ENCODE measurements at places on chromosomes 5 and 9.

GRCh38 chr5:88883836-88884607 lies 1.0 kb upstream of the MEF2C start:
- peak; percentile 33 for DNase-seq

- DNase-seq = no peak
These were observed 49.2 kb downstream of the EBF1 start for GRCh38 chr5:159050316-159051143.

GRCh38 chr9:134880484-134881312 lies at the start of gene FCN2:
FCN2 (plus strand) TSS chr9:134880810; CDS start chr9:134880822, 12 bp downstream.
- DNase-seq = no peak

GRCh38 chr9:14314929-14315874 lies 1.3 kb upstream of the NFIB start:
- peak; percentile 93 for DNase-seq

- DNase-seq = no peak
These were observed 34.3 kb downstream of the SLC44A1 start for GRCh38 chr9:105278751-105279150.

DNA sequence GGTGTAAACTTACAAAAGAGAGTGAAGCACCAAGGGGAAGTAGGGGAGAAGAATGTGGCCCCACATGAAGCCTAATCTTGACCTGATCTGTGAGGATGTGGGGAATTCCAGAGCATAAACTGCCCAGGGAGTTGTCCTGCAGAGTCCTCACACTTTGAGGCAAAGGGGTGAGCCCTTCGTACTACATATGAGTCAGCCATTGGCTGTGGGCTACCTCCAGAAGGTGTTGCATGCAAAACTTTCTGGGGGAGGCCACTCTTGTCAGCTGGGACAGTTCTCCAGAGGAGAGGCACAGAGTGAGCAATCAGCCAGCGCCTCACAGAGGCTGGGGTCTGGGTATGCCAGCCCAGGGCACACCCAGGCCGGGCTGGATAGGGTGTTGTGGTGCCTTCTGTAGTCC lies 98.1 kb upstream of the NMUR2 start:
- DNase-seq = no peak

DNA sequence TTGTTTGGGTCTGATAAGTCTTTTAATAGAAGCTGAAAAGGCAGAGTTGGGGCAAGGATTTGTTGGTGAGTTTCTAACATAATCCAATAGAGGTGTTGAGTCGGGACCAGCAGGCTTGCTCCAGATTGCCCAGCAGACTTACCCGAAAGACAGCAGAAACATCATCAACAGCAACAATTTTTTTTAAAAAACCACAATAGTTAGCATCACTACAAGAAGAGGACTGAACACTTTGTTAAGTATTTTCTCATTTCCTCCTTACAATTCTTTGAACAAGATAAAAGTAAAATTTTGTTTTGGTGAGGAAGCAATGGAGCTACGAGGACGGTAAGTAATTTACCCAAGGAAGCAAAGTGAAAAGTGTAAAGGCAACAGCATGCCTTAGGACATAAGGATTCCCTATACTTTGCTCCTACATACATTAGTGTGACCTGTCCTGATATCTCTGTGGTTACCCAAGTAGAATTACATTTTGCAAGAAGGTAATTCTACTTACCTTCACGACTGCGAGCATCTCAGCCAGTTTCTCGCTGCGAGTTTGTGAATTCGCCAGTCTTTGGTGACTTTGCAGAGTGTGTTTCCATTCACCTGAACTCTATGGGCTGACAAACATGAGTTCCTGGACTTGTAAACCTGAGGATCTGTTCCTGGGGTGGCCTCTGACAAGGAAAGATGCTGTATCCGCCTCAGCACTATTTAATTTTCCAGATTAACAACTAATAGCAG lies 13.2 kb downstream of the ITK start:
- DNase-seq = no peak

DNA sequence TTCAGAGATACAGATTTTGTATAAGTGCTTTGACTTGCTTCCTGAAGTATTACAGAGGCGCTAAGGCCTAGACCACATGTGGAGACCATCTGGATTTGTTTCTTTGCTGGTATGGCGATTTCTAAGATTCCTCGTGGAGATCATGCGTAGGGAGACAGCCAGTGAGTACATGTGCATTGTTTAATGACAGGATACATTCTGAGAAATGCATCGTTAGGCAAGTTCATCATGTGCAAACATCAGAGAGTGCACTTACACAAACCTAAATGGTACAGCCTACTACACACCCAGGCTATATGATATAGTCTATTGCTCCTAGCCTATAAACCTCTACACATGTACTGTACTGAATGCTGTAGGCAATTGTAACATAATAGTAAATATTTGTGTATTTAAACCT lies 16.5 kb upstream of the CEP120 start:
- no peak for DNase-seq

- DNase-seq = no peak
These were observed 165.1 kb downstream of the PLK2 start for GRCh38 chr5:58294598-58295305.

DNA sequence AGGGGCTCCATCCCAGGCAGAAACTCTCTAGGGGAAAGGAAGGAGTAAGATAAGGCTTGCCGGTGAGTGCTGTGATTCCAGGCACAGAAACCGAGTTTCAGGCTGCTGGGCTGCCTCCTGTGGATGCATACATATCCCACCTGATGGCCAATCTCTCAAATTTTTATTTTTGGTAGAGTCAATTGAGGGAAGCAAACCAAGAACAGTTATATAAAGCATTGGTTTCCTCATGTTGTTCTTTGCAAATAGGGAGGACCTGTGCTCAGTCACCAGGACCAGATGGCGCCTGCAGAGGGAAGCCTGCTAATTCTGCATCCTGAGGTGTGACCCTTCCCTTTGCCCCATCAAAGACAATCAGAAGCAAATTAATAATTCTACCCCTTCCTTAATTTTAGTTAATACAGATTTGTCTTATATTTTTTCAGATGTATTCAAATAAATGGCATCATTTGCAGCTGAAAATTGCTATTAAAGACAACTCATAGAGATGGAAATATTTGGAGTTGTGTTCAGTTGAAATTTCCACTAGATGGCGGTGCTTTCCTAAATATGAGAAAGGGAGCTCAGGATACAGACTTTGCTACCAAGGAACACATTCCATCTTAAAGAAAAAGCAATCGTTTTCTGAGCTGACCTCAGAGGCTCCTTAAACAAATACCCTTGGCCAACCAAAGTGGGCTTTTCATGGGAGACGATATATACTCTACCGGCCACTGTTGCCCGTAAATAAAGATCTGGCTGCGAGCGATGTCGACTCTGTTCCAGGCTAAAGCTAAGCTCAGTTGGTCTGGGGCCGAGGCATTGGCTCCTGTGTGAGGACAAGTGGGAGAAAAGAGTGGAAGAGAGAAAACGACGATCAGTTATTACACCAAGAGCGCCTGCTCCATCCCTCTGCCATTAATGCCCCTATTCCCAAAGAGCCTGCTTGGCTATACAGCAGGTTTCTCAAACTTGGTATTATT lies 225.7 kb upstream of the KLF9 start:
- DNase-seq = peak; percentile 32

DNA sequence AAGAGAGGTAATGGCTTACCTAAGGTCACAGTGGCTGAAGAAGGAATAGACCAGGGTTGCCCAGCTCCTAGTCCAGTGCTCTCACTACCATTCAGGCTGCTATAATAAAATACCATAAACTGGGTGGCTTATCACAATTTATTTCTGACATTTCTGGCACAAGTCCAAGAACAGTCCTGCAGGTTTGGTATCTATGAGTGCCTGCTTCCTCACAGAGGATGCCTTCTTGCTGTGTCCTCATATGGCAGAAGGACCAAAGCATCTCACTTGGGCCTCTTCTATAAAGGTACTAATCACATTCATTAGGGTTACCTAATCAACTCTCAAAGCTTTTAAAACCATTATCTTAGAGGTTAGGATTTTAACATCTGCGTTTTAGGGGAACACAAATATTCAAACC lies 17.2 kb downstream of the STARD4 start:
- DNase-seq = no peak

GRCh38 chr5:22938362-22938761 lies 85.2 kb upstream of the CDH12 start:
- no peak for DNase-seq

GRCh38 chr9:95766906-95767305 lies 108.6 kb upstream of the ERCC6L2 start:
- DNase-seq = no peak

- no peak for DNase-seq
These were observed 160.0 kb downstream of the CCDC192 start for GRCh38 chr5:127863161-127863560.

- DNase-seq = no peak
These were observed 6.7 kb upstream of the OR1N2 start for GRCh38 chr9:122546196-122546595.

DNA sequence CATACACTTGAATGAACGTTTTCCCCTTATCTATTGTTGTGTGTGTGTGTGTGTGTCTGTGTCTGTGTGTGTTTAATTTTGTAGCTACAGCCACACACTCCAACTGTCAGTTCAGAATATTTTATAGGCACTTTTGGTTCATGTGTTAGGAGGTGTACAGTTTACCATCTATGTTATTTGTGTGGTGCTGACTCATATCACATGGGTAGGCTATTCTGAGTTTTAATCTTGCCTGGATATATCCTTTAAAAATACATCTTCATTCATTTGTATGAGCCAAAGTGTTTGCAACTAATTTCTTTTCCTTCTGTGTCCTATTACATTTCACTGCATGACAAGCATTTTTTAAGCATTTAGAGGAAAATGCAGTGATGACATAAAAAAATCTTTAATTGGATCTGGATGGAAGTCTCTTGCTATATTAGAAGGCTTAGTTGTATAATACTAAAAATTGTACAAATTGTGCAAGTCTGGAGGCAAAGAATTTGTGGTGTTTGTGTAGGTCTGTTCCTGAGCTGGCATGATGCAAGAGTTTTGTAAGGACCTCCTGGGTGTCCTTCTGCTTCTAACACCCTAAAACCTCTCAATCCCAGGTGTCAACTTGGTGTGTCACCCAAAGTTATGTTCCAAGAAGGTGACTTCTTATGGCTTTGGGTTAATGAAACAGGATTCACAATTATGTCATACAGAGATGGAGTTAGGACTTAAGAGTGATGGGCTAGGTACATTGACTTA lies 52.4 kb upstream of the HMHB1 start:
- no peak for DNase-seq

- DNase-seq = no peak
These were observed 63.3 kb upstream of the CKS2 start for GRCh38 chr9:89247431-89248353.

DNA sequence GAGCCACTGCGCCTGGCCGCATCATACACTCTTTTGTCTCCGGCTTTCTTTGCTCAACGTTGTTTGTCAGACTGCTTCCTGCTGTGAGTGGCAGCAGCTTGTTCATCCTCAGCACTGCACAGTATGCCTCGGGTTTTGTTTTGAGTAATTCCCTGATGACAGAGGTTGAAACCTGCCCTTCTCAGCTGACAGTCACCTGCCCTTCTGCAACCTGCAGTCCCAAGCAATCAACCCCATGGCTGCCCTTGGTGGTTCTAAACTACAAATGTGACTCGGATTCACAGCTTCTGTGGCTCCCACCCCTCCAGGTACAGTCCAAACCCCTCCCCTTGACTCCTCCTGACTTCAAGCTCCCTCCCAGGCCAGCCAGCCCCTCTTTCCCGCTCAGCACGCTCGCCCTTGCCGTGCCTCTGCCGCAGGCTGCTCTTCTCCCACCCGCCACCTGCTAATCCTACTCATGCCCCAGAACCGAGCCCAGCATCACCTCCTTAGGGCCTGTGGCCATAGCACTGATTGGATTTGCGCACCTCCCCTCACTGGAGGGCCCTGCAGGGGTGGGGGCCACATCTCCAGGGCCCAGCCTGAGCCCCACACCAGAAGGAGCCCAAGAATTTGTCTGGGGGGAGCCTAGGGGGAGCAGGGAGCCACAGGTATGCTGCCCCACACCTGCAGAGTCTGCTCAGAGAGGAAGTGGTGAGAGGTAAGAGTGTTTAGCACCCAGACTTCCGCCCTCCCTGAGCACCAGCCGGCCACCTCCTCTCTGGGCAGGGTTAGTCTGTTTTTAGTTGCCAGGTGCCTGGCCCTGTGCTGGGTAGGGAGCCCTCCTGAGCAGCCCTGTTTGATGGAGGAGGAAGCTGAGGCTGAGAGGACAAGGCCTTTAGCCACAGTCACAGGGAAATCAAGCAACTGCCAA lies 10.1 kb downstream of the EEIG1 start:
- peak; percentile 36 for DNase-seq

DNA sequence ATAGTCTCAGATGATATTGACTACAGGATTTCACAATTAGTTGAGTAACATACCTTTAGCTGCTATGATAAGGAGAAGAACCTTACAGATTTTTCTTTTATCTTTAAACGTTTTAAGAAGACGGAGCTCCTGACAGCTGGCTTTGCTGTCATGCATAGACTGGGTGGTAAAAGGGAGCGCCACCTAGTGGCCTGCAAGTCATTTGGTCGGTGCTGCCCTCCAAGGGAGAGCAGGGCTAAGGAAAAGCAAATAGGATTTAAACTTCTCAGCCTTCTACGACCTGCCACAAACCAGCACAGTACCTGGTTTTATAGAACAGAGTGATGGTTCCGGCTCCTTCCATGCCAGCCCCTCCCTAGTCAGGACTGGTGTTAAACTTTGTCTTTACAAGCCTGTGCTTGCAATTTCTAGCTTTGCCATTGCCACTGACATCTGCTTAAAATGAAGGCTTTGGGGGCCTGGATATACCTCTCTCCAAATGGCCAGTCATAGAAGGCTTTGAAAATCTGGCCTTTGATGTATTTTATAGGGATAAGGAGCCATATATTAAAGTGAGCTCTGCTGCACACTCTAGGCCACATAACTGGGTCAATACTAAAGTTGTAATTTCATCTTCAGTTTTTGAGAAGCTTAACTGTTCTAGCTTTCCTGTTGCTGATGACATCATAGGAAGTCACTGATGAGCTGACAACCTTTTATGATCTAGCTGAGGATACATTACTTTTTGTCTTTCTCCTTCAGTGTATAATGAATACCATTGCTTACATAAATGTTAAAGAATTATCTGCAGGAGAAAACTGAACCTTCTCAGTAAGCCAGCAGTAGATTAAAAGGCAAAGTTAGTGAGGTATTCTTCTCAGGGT lies 31.1 kb upstream of the ADAMTSL1 start:
- DNase-seq = peak; percentile 72

GRCh38 chr9:36603006-36603405 lies 30.3 kb downstream of the MELK start:
- no peak for DNase-seq

DNA sequence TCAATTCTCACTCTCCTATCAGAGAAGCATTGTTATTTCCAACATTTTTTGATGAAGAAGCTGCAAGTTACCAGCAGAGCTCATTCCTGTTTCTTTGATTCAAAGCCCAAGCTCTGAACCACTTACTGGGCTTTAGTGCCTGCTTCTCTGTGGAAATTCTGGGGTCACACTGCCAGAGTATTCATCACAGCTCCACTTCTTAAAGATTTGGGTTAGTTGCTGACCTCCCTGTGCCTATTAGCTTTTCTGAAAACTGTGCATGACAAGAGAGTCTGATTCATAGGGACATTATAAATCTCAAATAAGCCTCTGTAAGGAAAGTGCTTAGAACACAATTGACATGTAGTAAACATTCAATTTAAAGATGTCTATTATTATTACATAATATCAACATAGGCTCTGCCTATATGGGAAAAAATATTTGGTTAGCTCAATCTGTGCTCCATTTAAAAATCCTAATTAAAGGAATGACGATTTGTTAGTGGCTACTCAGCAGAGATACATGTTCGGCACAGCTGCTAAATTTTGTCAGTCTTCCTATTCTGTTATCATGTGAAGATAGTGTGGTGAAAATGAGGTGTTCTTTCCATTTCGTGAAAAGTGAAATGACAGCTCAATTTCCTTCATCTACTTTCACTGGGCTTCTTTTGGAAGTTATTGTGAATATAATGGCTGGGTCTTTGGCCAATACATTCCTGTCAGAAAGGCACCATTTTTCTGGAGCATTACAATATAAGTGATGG lies 293.0 kb downstream of the KCTD16 start:
- no peak for DNase-seq

- DNase-seq = no peak
These were observed 11.5 kb upstream of the NKX2-5 start for GRCh38 chr5:173246511-173246910.
